Stimulated activated naive CD4-positive, alpha-beta T cell (primary cell): ENCODE measurements at places on chromosomes 11 and 22.

DNA sequence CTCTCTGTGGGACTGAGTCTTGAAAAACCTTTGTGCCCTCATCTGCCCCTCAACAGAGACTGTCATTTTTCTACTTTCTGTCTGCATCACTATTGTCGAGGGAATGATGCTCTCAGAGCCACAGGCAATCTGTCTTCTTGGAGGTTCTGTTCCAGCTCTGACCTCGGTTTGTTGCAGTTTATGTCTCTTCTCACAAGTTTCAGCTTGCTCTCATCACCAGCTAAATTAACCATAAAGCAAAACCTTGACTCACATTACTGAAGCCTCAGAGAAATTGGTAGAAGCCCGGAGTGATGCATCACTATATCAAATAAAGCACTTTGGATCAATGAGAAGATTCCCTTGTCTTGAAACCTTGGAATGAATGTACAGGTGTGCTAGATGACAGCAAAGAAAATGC, 60.6 kb upstream of the BLID start:
- DNase-seq = no peak

DNA sequence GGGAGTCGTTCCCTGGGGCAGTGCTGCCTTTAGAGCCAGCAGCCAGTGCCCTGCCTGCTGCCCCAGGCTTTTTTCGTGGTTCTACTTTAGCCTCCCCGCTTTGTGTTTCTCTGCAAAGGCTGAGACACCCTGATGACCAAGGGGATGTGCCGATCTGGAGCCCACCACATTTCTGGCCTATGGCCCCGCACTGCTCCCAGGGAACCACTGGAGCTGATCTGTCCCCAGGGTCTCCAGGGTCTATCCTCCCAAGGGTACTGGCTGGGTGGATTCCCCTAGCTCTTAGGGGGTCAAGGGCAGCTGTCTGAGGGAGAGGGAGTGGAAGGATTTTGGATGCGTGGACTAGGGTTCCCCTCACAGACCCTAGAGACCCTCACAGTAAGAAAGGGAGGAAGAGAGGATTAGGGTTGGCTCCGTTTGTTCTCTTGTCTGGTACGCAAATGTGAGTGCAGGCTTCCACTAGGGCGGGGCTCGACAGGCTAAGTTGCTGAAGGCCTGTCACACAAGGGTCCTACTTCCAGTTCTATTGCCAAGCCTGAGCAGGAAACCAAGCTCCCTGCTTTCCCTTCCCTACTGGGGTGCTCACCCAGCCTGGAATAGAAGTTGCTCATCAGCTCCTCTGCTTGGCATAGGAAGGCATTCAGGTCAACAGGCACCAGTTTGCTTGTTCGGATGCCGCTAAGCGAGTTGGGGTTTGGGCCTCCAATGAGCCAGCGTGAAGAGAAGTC, 19.3 kb downstream of the TREH start:
- DNase-seq = no peak

DNA sequence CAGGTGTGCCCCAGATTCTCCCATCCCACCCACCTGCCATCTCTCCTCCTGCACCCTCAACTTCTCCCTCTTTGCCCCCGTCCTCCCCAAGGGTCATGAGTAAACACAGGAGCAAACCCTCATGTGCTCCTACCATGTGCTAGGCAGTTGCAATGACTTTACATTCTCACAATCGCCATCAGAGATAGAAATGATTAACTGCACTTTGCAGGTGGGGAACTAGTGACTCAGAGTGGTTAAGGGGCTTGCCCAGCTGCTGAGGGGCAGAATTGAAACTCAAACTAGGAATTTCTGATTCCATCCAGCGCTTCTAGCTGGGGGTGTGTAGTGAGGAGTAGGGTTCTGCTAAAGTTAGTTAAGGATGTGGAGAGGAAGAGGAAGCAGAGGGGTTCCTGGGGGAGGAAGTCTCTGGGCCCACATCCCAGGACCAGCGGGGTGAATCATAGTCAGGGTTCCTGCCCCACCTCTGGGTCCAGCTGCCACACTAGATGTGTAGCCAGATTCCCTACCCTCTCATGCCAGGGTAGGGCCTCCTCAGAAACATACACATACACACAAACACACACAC, 16.0 kb upstream of the PRG2 start:
- no peak for DNase-seq

- DNase-seq = no peak
Observed at GRCh38 chr11:73235236-73235786, 17.2 kb downstream of the P2RY2 start.

DNA sequence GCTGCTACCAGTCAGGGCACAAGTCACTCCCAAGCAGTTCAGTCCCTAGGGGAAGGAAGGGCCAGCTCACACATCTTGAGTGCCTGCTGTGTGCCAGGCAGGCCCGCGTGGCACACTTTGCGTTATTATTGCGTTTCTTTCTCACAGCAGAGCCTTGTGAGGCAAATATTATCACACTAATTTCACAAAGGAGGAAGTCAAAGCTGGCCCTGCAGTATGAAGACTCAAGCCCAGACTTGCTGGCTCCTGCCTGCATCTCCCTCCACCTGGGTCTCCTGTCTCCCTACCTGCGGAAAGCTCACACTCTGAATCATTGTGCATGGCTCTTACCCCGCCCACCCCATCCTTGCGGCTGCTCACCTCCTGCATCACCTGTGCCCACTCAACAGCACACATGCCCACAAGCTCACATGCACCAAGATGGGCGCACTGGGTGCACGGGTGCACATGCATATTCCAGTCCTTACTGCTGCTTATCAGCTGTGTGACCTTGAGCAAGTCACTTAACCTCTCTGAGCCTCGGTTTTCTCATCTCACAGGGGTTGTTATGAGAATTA, 31.7 kb upstream of the P2RY2 start:
- DNase-seq = no peak

DNA sequence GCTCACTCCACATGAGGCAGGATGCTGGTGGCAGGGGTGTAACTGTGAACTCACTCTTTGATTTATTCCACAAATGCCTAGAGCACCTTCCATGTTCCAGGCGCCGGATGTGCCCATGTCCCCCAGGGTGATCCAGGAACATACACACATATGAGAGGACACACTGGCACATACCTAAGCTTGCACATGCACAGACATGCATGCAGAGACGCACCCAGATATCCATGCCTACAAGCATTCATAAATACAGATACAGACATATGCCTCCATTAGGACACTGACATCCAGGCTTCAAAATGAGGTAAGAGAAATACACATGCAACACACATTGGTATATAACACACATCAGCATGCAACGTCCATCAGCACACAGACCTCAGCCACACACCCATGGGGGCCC, 4.5 kb downstream of the OSM start:
- no peak for DNase-seq

DNA sequence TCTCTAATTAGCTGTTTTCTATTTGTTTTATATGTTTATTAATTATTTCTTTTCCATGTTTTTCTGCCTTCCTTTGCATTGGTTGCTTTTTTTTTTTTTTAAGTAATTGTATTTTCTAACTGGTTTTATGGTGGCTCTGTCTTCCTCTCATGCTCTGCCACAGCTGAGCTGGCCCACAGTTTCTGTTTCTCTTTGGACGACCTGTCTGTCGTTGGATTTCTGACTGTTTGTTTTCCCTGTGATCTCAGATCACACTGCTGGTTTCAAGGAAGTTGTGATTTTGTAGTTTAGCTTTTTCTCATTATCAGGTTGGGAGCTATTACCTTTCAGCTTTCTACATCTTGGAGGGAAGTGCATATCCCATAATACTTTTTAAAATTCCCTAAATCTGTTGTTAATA, 15.9 kb upstream of the OR6M1 start:
- peak; percentile 6 for DNase-seq

DNA sequence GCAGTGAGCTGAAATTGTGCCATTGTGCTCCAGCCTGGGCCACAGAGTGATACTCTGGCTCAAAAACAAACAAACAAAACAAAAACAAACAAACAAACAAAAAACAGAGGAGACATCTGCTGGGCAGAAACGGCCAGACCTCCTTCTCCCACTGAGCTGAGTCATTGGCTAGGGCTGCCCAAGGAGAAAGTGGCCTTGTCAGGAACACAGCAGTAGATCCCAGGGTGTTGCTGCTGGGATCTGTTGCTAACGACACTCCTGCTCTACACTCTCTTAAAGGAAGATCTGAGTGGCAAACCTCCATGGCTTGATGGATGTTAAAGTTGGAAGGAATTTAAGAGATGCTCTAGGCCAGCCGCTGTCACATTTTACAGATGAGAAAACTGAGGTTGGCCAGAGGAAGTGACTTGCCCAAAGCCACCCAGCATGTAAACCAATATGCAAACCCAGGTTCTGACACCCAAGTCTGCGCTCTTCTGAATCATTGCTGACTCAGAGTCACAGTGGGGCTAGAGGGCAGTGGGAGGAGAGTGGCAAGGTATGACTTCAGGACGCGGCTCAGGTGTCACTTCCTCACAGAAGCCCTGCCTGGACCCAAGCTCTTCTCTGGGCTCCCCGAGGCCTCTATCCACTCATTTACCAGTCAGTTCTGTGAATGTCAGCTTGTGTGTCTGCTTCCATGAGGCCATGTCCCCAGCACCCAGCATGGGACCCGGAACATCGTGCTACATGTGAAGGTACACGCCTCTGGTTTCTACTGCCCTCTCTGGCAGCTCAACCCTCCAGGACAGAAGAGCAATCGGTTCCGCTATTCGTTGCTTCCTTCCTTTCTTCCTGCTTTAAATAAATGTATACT, 11.3 kb upstream of the GDPD5 start:
- no peak for DNase-seq

GRCh38 chr22:33781411-33781810, 138.9 kb downstream of the LARGE1 start:
- no peak for DNase-seq

DNA sequence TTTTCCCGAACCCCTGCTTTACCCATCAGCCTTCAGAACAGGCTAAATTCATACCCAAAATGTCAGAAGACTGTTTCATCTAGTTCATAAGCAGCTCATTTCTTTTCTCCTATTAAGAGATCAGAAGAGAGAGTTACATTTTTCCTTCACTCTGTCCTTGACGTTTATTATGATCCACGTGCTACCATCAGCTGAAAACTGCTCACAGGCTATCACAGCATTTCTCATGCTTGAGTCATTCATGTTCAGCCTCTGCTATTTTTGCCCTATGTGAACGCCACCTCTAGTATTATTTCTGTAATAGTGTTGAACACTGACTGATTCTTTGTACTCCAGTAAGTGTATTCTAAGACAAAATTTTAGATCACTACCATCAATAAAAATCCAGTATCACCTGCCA, 51.9 kb downstream of the SLC1A2 start:
- DNase-seq = no peak

DNA sequence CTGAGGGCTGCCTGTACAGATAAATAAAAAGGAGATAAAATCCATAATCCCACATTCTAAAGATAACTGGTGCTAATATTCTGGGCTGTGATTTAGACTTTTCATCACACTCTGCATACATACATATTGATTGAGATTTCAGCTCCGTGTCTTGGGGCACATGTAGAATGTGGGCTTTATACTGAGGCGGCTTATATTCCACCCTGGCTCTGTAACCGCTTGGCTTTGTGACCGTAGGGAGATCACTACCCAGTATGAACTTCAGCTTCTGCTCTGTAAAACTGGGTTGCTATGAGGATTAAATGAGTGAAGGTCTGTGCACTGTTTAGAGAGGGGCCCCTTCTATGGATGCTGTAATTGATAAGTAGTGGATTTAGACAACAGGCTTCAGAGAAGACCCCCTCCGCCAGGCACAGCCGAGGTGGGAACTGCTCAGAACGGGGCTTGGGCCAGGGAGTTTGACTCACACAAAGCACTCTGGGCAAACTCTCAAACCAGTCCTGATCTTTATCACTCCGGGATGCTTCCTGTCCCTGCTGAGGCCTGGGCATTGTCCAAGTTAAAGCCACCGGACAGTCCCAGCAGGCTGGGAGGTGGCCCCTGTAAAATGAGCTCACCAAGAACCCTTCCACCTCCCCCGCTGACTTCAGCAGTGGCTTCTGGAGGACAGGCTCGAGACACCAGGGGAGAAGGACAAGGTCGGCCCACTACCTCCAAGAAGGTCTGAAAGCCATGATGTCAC, 17.2 kb downstream of the KIAA1671 start:
- DNase-seq = no peak

- no peak for DNase-seq
Observed at GRCh38 chr22:41899110-41899509, 15.8 kb downstream of the SHISA8 start.

DNA sequence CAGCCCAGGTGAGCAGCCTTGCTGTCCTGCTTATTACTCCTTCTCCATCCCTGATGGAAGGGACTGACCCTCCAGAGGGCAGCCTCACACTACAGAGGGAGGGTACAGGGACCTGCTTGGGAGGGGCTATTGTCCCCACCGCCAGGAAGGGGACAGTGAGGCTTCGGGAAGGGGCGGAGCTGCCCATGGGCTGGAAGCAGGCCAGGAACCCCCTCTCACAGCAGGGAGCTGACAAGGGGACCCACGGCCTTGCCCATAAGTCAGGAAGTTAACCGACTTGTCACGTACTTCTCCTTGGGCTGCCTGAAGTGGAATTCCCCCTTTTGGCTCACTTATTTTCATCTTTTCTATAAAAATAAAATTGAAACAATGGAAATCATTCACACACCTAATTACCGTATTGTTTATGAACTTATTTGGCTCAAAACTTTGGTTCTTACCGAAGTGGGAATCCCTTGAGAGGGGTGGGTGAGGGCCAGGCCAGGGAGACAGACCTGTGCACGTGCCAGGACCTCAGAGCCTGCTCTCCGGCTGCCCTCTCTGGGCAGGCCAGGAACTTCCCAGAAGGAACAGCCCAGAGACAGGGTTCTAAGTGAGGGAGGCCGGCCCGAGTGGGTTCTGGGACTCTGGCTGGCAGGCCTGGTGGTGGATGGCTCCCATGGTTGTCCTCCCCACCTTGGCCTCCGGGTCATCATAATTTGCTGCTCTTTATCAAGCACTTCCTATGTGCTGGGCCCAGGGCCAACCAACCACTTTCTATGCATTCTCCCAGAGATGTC, 5.8 kb downstream of the MGAT3 start:
- no peak for DNase-seq

GRCh38 chr11:116096272-116096995, 592.2 kb upstream of the CADM1 start:
- no peak for DNase-seq

DNA sequence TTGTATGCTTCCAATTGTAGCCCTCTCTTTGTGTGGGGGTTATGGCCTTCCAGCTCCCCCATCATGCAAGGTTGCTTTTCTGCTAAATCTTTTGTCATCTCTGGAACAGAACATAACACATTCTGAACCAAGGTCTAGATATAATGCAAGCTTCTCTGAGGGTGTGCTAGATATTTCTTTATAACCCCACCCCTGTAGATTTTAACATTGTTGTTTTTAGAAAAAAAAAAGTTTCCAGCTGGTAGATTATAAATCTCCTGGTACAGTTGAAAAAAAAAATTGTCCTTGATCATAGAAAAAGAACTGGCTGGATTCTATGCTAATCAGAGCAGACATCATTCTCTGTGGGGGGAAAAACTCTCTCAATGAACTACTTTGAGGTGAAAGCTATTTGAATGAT, 363.3 kb downstream of the METTL15 start:
- DNase-seq = no peak

GRCh38 chr22:47994045-47994444, 1231.6 kb downstream of the TBC1D22A start:
- DNase-seq = no peak

GRCh38 chr11:113242767-113243397, 71.5 kb upstream of the TTC12 start:
- DNase-seq = no peak

GRCh38 chr11:109015283-109015682, 350.4 kb downstream of the DDX10 start:
- DNase-seq = no peak

- DNase-seq = no peak
Observed at GRCh38 chr11:121810291-121810690, 305.7 kb downstream of the BLID start.
